ENCODE measurements at places on chromosomes 1 and 21.

GRCh38 chr1:159197561-159198557 lies 6.8 kb upstream of the ACKR1 start:
- peak; percentile 85 for DNase-seq

GRCh38 chr1:21703318-21703963 lies 34.3 kb upstream of the RAP1GAP start:
- DNase-seq: no peak

GRCh38 chr21:42216726-42217572 lies 2.0 kb upstream of the ABCG1 start:
- no peak for DNase-seq

DNA sequence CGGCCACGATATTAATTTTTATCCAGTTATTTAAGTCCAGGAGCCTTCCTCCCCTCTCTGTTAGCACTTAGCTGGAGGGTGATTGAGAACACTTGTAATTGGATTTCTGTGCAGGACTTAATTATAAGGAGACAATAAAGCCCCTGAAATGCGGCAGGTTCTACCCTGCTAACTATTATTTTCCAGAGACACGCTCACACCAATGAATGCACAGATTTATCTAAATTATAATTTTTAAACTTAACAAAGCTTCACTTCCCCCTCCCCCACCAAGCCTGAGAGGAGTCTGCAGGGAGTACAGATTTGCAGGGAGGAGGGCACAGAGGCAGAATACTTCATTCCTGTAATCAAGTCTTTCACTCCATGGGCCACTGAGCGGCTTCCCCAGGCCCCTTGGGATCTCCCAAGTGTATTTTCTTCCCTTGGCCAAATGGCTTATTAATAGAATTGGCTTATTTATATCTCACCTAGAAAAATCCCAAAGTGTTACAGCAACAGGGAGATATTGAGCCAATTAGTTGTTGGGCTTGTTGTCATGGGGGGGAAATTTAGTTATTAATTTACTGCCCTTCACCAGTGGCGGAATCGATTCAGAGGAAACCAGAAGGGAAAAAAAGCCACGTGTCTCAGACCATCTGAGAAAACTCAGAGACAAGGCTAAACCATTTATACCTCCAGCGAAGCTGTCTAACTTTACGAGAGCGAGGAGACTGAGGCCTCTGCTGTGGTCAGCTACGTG lies 99.0 kb upstream of the CD34 start:
- no peak for DNase-seq

GRCh38 chr1:171507435-171507834 lies 22.1 kb downstream of the PRRC2C start:
- no peak for DNase-seq

DNA sequence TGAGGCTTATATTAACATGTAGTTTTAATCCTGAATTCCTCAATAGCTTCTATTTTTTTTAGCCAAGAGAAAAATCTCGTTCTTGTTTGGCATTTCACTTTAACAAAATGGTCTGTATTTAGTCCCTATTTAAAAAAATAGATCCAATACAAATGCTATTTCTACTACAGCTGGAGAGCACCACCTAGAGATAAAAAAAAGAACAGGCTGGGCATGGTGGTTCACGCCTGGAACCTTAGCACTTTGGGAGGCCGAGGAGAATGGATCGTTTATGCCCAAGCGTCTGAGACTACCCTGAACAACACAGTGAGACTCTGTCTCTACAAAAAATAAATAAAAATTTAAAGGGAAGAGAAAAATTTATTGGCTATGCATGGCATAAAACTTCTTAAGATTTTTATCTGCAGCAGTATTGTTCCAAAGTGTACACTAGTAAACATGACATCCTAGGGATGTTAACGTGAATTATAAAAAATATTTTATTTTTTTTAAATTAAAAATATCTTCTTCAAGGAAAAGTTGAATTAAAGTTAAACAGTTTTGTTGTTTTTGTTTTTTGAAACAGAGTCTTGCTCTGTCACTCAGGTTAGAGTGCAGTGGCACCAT lies 4.4 kb downstream of the ST7L start:
- DNase-seq: no peak

DNA sequence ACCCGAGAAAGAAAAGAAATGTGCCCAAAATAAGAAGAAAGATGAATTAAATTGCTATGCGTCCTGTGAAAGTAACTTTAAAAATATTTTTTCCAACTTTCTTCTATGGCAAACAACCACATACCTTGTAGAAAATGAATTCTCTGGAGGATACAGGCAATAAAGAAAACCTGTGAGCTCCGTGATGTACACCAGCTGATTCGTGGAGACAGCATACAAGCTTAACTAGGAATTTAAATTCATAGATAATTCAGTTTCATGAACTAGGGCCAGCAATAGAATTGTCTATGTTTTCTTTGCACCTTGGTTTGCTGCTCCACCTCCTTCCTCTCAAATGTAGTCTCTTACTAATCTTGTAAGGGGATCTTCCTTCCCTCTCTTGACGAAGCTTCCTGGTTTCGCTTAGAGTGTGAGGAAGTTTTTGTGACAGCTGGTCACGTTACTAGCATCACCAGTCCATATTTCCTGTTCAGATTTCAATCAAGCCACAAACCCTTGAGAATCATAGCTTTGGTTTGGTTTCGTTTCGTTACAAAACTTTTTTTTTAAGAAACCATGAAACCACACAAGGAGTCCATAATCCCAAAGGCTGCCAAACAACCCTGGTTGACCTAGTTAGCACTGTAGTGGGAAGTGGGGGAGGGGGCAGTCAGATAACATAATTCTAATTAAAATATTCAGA lies 35.8 kb downstream of the GREM2 start:
- DNase-seq: no peak

GRCh38 chr1:234634387-234634786 lies 24.4 kb upstream of the IRF2BP2 start:
- no peak for DNase-seq

DNA sequence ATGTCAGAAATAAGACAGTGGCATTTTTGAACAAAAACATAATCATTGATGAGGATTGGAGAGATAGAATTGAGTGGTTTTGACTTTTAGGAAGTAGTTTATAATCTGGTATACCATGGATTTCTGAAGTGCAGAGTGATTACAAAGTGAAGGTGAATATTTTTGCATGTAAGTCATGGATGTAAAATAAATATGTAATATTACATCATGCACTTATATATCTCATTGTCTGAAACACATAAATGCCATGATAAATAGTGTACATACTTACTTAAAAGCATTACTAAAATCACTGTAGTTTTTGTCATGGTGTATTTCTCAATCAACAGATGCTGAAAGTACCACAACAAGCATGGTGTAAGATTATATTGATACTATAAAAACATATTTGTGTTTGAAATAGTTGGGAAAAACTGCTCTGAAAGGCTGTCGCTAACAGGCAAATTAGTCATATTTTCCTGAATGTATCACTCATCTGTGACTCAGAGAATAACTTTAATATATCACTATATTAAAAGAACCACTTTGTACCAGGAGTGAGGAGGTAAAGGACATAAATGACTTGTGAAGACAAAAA lies 24.8 kb upstream of the RGS18 start:
- DNase-seq: no peak

DNA sequence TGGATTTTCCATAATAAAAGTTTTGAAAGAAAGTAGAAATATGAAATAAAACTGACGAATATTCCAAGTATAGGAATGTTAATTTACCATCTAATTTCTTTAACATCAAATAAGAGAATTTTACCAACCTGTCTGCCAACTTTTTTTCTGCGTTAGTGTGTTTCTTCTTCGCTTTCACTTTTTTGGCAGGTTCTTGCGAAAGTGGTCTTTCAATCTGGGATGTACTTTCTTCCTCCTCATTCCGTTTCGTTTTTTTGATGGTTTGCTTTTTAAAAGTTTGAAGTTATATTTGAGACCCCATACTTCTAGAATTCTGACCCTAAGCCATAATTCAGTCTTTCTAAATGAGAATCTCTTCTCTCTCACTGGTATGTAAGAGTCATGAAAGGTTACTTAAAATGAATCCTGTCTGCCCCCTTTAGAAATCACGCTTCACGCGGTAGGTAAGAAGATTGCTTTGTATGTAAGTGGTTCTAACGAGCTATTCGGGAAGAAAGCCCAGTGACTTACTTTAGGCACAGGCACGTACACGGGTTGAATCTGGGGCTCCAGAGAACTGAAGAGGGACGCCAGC lies 580 bp downstream of the RBM34 start:
- DNase-seq: no peak

- DNase-seq: no peak
Measured at GRCh38 chr1:39381839-39382238, 109.6 kb upstream of the BMP8A start.

GRCh38 chr1:174074757-174075156 lies 52.6 kb upstream of the RC3H1 start:
- DNase-seq: no peak

DNA sequence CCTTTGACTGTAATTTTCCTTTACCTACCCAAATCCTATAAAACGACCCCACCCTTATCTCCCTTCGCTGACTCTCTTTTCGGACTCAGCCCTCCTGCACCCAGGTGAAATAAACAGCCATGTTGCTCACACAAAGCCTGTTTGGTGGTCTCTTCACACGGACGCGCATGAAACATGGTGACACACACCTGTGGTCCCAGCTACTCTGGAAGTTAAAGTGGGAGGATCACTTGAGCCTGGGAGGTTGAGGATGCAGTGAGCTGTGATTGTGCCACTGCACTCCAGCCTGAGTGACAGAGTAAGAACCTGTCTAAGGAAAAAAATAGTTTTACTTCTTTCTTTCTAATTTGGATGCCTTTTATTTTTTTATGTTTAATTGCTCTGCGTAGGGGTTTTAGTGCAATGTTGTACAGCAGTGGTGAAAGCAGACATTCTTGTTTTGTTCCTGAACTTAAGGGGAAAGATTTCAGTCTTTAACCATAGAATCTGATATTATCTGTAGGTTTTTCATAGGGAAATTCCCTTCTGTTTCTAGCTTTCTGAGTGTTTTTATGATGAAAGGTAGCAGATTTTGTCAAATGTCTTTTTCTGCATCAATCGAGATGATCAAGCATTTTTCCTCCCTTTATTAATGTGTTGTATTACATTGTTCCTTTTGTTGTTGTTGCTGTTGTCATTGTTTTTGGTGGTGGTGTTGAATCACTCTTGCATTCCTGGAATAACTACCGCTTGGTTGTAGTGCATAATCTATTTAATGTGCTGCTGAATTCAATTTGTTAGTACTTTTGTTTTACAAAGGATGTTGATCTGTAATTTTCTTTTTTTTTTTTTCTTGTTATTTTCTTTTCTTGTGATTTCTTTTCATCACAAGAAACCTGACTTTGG lies 497.4 kb downstream of the DISC1 start:
- DNase-seq: no peak

DNA sequence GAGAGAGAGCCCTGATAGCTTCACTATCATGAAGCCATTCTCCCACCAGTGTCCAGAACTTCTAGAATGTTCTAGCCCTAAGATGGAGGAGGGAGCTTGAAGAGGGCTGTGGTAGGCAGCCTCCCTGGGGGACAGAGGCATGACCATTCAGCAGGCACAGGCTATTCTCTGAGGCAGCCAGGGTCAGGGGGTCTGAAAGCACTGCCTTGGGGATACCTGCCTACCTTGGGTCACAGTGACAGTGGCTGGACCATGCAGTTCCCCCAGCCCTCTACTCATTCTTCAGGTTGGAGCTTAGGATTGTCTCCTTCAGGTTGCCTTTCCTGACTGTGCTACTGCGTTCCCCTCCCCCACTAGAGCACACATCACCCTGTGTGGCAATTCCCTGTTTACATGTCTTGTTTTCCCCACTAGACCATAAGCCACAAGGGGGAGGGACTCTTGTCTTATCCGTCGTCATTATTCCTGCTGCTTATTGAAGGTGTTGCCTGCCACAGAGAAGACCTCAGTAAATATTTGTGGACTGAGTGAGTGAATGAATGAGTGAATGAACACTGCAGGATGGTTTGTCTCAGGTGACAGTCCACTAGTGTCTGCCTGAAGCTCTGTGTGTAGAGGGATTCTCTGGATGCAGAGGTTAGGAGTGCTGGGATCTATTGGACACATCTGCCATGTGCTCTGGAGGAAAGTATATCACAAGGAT lies 5.2 kb downstream of the ZDHHC18 start:
- no peak for DNase-seq

DNA sequence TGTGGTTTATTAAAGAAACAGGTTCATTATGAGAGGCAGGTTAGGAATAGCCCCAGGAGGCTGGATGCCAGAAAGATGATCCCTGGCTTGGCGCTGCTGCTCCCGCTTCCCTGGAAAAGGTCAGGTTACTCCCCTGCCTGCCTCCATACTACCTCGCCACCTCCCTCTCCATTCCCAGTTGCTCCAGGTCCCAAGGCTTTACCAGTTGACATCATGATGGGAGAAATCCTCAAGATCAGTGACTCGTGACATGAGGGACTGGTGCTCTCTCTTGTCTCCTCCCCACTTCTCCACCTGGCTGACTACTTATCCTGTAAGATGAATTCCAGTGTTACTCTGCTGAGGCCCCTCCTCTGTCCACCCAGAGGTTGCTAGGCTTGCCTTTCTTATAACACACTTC lies 19.7 kb downstream of the VASH2 start:
- no peak for DNase-seq

GRCh38 chr21:44653123-44653522 lies 1.3 kb downstream of the KRTAP12-4 start:
- no peak for DNase-seq

GRCh38 chr1:65056234-65056633 lies 89.9 kb upstream of the JAK1 start:
- no peak for DNase-seq

GRCh38 chr1:27958513-27958912 lies 1.3 kb upstream of the XKR8 start:
- peak; percentile 11 for DNase-seq

GRCh38 chr1:171290621-171291020 lies 23.4 kb upstream of the FMO4 start:
- DNase-seq: no peak

- DNase-seq: no peak
Measured at GRCh38 chr1:92748138-92748537, 36.8 kb downstream of the EVI5 start.

DNA sequence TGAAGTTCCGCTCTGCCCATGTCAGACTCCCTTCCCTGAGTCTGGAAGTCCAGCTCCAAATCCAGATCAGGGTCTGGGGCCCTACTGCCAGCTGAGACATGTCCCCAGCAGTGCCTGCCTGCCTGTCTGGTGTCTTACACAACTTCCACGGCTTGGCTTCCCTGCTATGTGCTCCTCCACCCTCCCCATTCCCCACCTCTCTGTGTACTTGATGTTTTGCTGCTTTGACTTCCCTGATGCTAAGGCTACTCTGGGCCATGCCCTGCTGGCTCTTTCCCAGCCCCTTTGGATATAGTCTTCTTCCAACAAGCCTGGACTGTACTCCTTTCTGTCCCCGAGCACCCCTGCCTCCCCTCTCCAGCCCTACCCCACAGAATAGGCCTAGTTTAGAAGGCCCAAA lies 7.3 kb downstream of the GJA5 start:
- no peak for DNase-seq

GRCh38 chr1:167110586-167110985 lies 16.7 kb downstream of the STYXL2 start:
- DNase-seq: no peak

DNA sequence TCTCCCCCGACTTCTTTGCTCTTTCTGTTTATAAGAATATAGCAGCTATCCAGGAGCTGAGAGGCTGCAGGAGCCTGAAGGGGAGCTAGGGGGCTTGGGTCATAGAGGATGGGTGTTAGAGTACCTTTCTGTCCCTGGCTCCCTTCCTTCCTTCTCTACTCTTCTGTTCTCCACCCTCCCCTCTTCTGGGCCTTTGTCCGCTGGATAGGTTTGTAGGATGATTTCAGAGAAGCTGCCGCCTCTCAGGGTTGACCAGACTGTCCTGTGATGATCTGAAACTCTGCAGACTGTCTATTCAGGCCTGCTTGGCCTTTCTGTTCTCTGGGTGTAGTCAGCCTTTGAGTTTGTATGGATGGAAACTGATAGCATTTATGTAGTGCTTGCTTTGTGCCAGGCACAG lies 26.3 kb downstream of the PPFIA4 start:
- no peak for DNase-seq

- DNase-seq: peak; percentile 89
Measured at GRCh38 chr1:10755970-10756521, 40.4 kb downstream of the CASZ1 start.
